ENCODE measurements at places on chromosomes 5 and 9.

GRCh38 chr5:172086194-172086975, 79.9 kb upstream of the FBXW11 start:
- DNase-seq = no peak

DNA sequence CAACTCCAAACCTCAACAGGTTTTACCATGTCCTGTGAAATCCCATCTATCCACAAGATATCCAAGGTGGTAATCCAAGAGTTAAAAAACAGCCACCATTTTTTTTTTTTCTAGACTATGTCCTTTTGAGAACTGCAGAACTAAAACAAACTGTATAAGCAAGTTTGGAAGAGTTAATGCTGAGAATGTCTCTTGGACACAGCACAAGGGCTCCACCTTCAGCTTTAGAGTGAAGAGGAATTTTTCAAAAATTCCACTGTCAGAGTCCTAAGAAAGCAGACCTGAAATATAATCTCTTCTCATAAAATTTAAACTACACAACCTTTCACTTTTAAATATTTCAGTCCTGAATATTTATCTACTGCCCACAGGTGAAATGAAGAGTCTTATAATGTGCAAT, 167.8 kb upstream of the CCNG1 start:
- no peak for DNase-seq

GRCh38 chr9:76926324-76926741, 20.4 kb upstream of the PRUNE2 start:
- DNase-seq = no peak

DNA sequence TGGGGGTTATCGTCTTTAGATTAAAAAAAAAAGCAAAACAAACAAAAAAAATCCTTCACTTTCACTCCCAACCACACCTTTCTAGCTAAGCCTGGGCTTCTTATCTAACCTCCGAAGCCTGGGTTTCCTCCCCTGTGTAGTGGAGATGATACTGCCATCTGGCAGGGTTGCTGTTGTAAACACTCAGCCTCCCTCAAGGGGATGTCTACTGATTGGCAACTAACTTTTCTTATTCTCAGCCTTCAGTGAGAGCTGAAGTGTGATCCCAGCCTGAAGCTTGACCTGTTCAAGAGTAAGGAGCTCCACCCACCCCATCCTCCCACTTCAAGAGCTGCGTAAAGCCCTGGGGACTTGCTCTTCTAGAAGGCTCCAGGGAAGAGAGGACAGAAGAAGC, 21.5 kb upstream of the WWC1 start:
- DNase-seq = no peak

DNA sequence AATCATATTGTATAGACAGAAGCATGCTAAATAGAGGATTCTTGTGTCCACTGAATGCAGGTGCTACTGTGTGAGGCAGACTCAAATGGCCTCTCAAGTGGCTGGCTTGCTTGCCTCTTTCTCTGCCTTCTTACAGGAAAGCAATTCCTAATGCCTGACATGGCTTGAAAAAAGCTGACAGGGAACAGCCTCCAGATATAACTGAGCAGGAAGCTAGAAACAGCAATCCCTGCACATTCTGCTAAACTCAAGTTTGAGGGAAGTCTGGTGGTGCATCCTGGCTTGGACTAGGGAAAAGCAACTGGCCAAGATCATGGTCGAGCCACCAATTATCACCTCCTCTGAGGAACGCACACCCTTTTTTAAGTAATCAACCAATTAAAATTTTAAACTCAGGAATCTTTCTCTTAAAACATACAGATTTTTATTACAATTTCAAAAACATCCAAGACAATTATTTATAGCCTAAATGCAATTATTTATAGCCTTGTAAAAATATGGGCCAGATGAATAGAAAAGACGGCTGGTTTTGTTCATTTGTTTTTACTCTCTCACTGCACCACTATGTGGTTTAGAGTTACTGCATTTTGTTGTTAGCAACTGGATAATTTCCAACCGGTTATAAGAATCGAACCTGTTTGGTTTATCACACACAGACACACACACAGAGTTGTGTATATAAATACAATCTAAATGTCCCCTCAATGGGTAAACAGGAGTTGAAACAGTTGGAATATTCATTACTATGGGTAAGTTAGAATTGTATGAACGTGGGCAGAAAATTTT, 290.9 kb upstream of the ANKRD55 start:
- no peak for DNase-seq

DNA sequence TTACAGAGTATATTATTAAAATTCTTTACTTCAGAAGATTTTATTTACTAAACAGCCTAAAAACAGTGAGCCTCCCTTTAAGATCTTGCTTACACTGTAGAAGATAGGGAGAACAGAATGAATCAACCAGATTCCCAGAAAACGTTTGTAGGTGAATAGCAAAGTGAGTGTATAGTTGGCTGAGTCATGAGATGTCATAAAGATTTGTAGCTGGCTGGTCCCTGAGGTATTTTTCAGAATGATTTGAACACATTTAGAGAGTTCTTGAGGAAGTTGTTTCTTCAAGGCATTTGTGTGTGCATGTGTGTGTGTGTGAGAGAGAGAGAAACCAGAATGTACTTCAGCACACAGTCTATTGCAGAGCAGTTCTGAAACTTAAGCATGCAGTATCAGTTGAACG, 159.4 kb upstream of the PRR16 start:
- no peak for DNase-seq

DNA sequence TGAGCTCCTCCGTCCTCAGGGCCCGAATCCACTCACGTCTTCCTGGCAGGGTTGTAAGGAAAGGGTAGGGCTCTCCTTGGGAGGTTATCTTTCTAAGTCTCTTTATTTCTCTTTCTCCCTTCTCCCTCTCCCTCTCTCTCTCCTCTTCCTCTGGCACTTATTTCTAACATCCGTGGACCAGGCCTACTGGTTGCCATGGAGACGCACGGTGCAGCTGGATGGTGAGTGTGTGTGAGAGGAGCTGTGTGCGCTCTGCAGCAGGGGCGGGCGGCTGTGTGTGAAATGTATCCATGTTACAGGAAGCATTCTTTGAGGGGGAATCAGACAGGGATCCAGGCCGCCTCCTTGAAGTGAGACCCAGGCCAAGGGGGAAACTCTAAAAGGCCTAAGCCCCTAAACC, 32.2 kb downstream of the PCDH1 start:
- no peak for DNase-seq

DNA sequence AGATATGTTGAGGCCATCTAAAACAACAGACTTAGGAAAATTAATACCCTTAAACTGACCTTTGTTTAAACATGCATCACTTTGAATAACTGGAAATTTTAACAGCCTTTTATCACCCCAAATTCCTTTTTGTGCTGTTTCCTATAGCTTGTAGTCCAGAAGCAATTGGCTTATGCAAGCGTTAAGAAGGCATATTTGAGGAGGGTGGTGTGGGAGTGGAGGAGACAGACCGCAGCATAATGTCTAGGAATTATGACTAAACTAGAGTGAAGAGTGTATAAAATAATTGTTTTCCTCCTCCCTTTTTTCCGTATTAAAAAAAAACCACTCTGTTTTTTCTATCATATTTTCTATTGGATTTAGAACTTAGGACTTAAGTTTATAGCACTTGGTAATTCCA, 51.8 kb upstream of the MPDZ start:
- DNase-seq = no peak

DNA sequence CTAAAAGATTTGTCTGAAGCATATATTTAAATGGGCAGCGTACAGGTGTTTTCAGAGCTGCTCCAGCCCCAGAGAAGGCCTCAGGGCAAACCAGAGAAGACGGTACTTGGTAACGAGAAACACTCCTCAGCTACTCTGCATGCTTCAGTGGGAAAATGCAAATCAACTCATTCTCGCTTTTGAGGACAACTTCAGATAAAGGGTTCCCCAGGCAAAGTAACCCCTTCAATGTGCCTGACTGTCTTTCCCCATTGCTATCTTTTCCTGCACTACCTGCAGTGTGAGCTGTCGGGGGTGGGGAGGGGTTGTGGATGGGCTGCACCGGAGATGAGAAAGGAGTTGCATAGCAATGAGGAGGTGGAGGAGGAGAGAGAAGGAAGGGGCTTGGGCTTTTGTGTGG, 339.7 kb upstream of the CLINT1 start:
- no peak for DNase-seq

GRCh38 chr9:125632321-125633115, 74.5 kb downstream of the MAPKAP1 start:
- DNase-seq = no peak

DNA sequence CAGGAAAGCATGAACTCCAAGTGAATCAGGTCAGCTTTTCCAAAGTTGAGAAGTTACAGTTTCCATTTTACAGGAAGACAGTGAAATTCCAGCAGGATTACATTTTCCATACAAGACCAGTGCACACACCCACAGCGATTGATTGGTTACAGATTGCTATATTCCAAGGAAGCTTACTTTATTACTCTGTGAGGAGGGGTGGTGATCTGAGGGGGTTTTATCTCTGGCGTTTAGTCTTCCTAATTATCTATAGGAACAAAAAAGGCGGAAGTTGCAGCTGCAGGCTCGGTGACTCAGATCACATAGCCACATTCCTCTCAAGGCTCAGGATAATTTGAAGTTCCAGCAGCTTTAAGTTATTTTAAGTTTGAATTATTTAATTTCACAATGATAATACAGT, 450.4 kb upstream of the NMUR2 start:
- no peak for DNase-seq

- no peak for DNase-seq
Observed at GRCh38 chr9:65400886-65401285, 115.9 kb upstream of the FOXD4L5 start.

GRCh38 chr5:136094189-136094912, 38.3 kb upstream of the SMAD5 start:
- no peak for DNase-seq

GRCh38 chr9:20552874-20553557, 69.3 kb downstream of the MLLT3 start:
- DNase-seq = no peak

DNA sequence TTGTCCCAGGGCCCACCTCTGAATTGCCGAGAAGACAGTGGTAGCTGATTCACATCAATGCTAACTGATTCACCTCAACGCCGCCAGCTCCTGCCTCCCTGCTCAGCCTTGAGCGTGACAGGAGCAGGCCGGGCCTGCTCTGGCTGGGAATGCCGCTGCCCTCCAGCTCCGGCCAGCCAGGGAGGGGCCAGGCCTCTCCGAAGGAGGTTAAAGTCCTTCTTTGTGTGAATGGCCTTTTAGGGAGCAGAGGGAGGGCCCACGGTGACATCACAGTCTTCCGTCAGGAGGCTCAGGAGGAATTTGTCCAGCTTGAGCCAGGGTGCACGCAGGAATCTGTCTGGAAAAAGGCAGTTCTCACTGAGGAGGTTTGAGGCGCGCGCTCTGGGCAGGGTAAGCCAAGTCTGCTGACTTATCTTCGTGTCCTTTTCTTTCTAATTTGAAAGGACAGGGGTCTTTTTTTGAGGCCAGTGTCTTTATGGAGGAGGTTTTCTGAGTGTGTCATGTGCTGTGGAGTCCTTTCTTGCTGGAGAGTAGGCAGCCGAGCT, 82.7 kb downstream of the C9orf152 start:
- DNase-seq = peak; percentile 93

- DNase-seq = peak; percentile 85
Observed at GRCh38 chr9:124448019-124448418, 2.2 kb upstream of the ADGRD2 start.

DNA sequence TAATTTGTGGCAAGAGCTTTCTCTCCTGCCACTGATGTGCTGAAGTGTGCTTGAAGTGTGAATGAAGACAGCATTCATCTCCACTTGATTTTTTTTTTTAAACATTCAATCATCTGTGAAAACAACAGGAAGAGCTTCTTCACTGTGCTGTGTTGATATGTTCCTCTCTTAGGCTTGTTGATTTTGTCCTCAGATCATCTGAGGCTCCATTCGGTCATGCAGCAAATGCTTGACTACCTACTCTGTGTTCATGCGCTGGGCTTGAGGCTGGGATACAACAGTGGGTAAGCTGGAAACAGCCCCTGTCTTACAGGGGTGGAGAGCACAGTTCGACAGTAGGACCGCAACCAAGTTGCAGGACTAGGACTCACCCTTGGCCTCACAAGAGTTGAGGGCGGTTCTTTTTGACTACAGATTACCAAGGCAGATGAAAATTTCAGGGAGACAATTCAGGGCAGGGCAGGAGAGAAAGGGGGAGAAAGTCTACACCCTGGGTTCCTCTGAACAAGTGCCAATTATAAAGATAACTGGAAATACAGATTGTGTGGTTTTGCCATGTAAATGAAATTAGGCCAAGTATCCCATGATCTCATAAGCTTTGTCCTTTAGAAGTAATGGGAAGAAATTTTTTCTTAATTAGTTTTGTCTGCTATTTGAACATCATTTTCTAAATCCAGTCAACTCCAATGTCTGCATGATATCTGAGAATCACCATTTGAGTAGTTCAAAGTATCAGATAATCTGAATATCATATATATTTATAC, 31.0 kb upstream of the F2R start:
- no peak for DNase-seq

GRCh38 chr5:178221853-178222252, 10.7 kb downstream of the PHYKPL start:
- DNase-seq = peak; percentile 8

DNA sequence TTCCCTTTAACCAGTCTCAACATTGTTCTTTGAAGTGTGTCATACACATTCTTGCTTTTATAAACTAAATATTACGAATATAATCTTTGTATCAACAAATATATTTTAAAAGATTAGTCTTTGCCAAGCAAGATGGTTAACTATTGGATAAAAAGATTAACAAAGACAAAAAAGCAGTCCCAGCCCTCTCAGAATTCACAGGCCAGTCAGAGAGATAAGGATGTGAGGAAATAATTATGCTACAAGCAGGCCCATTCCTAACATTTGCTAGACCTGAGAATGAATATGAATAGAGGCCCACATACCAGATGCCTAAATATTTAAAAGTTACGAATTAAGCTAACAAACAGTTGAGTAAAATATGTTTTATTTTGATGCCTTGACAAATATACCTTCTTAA, 457.7 kb downstream of the CETN3 start:
- no peak for DNase-seq

DNA sequence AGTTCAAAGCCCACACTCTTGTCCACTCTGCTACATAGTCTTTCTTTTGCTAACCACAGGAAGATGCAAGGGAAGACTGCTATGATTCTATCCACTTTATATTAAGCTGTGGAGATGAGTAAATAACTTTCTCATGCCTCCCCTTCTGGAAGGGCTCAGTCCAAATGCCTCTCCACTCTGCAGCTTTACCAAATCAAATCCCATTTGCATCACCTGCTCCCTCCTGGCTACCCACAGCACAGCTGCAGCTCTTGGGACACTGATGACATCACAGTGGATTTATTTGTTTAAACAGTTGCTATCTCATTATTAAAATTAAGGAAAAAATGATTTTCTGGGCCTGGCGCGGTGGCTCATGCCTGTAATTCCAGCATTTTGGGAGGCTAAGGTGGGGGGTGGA, 1544.9 kb upstream of the WWC1 start:
- no peak for DNase-seq

- DNase-seq = no peak
Observed at GRCh38 chr9:109872901-109873300, 92.9 kb downstream of the PALM2AKAP2 start.

All from right cardiac atrium (tissue), 5 donors.